ENCODE measurements at places on chromosomes 12 and 14. TPM values are rescaled to one million over a fixed set of nuclear protein-coding genes. Genes with fewer than 3 reads are reported as not detected.

DNA sequence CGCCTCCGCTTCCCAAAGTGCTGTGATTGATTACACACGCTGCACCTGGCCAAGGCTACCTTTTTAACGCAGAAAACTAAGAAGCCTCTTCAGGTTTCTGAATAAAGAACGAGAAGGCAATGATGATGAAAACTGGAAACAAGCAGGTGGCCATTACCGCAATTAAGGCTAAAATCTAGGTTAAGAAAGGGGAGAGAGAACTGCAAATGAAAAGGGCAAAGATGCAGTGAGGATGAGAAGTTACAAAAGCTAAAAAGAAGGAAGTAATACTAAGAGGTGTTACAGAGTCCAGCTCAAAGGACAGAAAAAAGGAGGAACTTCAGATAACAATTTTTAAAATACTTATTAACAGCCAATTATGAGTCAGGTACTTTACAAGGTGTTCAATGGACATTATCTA is 79.7 kb downstream of the DUSP16 start:
- no peak for DNase-seq

Gene RNF212B
- not detected for polyA plus RNA-seq

DNA sequence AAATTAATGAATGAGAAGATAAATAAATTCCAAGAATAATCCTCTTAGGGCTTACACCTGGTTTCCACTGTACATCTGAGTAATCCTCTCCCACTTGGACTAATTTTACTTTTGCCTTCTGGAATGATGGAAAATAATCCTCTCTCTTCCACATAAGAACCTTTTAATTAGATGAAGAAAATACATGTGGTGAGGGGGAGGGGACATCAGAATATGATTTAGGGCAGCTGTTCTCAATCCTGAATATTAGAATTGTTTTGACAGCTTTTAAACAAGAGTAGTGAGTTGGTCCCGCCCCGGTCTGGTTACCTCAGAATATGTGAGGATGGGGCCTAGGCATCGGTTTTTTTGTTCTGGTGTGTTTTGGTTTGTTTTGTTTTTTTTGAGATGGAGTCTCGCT is 51.5 kb downstream of the HECTD4 start:
- DNase-seq: no peak

- no peak for DNase-seq
Measured at GRCh38 chr14:71725922-71726579, 206.2 kb upstream of the RGS6 start.

Gene OR11G2
- not detected for polyA plus RNA-seq

DNA sequence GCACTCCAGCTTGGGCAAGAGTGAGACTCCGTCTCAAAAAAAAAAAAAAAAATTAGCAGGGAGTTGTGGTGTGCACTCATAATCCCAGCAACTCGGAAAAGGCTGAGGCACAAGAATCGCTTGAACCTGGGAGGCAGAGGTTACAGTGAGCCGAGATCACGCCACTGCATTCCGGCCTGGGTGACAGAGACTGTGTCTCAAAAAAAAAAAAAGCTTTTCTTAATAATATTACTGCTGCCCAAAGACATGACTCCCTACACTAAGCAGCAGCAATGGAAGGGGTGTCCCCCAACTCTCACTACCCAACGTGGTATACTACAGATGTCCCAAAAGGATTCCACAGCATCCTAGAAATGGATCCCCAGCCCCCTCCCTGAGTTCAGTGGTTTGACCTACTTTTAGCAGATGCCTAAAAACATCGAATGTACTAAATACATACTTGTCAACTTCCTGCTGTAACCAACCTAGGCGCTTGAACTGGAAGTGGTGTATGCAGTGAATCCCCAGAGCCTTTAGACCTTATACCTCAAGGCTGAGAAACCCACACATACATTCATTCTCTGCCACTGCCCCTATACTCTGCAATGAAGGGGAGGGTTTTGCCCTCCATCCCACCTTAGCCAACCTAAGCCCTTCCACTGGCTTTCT is 8.5 kb upstream of the FKBP11 start:
- DNase-seq: no peak

Gene PABPN1
- polyA plus RNA-seq: 73.6 TPM

DNA sequence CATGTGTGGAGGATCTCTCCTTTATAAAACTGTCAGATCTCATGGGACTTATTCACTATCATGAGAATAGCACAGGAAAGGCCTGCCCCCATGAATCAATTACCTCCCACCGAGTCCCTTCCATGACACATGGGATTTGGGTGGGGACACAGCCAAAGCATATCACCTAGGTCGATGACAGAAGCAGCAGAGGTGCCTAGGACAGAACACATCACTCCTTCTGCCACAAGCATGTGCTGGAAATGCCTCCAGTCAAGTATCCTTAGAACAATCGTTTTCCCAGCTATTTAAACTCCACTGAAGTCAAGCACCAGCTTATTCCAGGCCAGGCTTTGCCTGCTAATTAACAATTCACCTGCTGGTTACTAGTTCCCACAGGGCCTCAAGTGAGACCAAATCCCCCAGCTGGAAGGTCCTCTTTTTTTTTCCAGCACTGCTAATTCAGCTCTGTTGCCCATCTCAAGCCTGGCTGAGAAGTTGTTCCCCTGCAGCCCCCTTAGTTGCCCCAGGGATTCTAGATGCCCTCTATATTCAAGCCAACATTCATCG is 212.3 kb upstream of the NUDT4 start:
- DNase-seq: no peak

DNA sequence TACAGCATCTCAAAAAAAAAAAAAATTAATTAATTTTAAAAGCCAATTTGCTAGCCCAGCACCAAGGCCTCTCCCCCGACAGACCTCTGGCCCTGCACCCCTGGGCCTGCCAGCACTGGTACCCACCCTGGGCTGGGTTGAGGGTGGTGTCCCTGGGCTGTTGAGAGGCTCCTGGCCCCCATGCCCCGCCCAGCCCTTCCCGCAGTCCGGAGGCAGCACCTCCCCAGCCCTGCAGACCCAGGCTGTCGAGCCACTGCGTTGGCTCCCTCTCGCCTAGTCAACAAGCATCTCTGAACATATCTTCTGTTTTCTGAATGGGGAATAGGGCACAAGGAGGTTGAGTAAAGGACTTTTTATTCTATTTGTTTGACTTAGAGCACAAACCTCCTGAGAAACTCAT is 87.1 kb downstream of the FBXL14 start:
- DNase-seq: no peak

Data from psoas muscle (tissue), 8 donors.